ENCODE measurements at places on chromosomes 5 and 9. TPM values are rescaled to one million over a fixed set of nuclear protein-coding genes. Genes with fewer than 3 reads are reported as not detected.

DNA sequence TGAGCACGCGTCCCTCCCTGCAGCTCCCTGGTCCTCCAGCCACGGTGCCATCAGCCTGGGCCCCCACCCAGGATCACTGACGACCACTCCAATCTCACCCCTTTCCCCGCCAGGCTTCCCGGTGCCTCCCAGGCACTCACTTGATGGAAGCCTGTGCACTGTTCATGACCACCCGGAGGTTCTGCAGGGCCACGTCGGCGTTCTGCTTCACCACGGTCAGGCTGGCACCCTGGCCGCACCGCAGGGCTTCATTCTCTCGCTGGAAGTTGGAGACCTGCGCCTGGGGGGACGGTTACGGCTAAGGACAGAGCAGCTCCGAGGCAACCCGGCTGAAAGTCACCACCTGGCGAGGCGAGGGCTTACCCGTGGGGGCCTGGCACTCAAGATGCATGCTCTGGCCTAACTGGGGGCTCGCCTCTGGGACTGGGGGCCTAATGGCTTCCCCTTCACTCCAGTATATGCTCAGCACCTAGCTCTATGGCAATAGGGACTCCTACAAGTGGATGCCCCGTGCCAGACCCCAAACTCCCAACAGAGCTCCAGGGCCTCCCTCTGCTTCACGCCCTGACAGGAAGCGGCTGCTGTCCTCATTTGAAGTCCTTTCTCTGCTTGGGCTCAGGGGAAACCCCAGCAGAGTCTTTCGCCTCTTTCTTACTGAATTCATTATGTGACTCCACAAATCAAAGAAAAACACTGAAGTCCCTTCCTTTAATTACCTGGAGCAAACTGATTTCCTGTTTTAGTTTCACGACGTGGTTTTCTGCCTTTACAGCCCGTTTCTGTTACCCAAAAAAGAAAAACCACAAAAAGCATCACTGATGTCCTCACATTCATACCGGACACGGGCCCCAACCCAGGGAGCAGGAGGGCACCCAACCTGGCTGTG, 4.2 kb upstream of the SNAPC4 start:
- no peak overlapping the region for H3K27ac ChIP-seq
- no peak for DNase-seq
- H3K4me1 ChIP-seq: peaks cover 23% of the 10 kb centered on the region
- H3K27me3 ChIP-seq: no peaks in the 10 kb centered on the region
- peaks cover 47% of the 10 kb centered on the region for H3K36me3 ChIP-seq

DNA sequence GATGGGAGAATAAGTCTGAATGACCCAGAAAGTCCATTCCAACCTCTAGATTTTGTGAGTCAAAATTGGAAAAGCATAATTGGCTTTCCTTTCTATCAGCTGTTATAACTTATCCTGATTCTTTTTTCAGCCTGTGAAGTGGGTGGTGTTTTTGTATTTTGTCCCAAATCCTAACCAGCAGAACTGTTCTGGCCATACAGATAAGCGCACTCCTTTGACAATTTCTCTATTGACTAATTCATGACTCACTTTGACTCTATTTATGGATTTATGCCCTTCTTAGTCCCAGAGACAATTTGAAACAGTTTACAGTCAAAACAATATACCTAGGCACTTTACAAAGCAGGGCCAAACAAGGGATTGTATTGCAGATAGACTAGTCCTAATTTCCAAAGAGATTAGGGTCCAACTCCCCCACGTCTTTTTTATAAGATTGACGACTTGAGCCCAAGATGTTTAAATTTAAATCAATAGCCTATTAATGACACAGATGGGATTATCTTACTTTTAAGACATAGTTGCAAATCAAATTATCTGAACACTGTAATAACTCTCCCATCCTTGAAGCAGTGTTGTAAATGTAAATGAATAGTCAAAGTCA, 301.7 kb upstream of the SEMA6A start:
- no peaks in the 10 kb centered on the region for H3K36me3 ChIP-seq
- no peak for DNase-seq
- no peaks in the 10 kb centered on the region for H3K27me3 ChIP-seq
- no peaks in the 10 kb centered on the region for H3K4me1 ChIP-seq
- no peak overlapping the region for H3K27ac ChIP-seq

DNA sequence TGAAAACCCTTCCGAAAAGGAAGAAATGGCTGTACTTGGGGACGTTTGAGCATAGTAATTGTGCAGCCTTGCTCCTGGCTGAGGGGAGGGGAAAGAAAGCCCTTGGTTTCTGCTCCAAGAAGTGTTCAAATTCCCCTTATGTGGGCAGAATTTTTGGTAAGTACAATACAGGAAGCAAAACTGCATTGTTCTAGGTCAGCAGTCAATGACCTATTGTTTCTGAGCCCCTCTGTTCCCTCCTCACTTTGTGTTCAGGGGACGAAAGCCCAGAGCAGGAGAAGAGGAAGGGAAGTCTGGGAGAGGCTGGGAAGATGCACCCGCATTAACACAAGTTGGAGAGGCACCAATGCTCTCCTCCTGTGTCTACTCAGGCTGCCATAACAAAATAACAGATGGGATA, 11.9 kb downstream of the BASP1 start:
- H3K4me3 ChIP-seq: no peak overlapping the region
- no peak overlapping the region for H3K27ac ChIP-seq
- no peaks in the 10 kb centered on the region for H3K4me1 ChIP-seq
- no peak for DNase-seq
- H3K27me3 ChIP-seq: no peaks in the 10 kb centered on the region
- no peaks in the 10 kb centered on the region for H3K36me3 ChIP-seq

GRCh38 chr5:151937851-151938250, 13.2 kb upstream of the GLRA1 start:
- no peak overlapping the region for H3K4me3 ChIP-seq
- no peaks in the 10 kb centered on the region for H3K4me1 ChIP-seq
- no peaks in the 10 kb centered on the region for H3K27me3 ChIP-seq
- no peak for DNase-seq
- no peaks in the 10 kb centered on the region for H3K36me3 ChIP-seq

- no peak overlapping the region for H3K4me3 ChIP-seq
- H3K4me1 ChIP-seq: no peaks in the 10 kb centered on the region
- H3K27me3 ChIP-seq: no peaks in the 10 kb centered on the region
- peaks cover 7% of the 10 kb centered on the region for H3K36me3 ChIP-seq
- H3K27ac ChIP-seq: no peak overlapping the region
Measured at GRCh38 chr9:20754556-20754955, 70.5 kb downstream of the FOCAD start.

Gene GARNL3
- 10.8 TPM for total RNA-seq

All from upper lobe of left lung (tissue), 6 donors.